ENCODE measurements at places on chromosomes 5 and 9.
A peak's percentile ranks its signal among the peaks of the same experiment; 100 is the strongest.

- DNase-seq, result no peak
Measured at GRCh38 chr5:127961763-127962145, 121.8 kb upstream of the SLC12A2 start.

DNA sequence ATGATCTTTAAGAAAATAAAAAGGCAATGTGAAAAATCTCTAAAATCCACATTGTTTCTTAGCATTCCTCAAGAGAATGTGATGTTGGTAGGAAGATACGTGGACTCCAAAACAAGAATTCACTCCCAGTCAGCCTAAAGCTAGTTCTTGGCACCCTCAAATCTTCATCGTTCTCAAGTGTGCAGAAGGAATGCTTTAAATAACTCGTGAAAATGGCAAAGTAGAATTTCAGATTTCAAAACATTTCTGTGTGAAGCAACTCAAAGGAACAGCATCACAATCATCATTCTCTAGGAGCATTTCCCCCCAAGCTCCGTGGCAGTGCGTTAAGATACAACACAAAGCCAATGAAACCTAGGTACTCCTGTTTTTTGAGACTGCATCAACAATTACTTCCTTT lies 185.1 kb upstream of the DMAC1 start:
- DNase-seq, result no peak

DNA sequence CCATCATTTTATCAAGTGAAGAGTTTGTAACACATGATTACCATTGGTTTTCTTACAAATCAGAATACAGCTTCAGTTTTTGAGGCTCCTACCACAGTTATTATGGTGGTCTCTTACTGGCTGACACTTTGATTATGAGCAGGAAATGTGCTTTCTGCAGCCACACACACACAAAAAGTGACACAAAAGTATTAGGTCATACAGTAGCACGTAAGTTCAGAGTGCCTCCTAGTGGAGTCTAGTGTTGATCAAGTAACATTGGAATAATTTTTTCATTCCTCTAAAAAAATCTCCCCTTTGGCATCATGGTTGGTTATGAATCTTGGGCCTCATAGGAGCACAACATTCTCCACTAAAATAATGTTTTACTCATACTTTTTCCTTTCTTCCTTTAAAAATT lies 37.6 kb downstream of the PAM start:
- peak; percentile 6 for DNase-seq

GRCh38 chr5:148163345-148163744 lies 5.0 kb upstream of the SPINK14 start:
- no peak for DNase-seq

GRCh38 chr5:5793242-5794117 lies 371.0 kb downstream of the ICE1 start:
- no peak for DNase-seq

GRCh38 chr9:11319538-11319937 lies 706.7 kb upstream of the PTPRD start:
- DNase-seq, result no peak

GRCh38 chr5:172142709-172143215 lies 45.3 kb downstream of the STK10 start:
- DNase-seq, result no peak

DNA sequence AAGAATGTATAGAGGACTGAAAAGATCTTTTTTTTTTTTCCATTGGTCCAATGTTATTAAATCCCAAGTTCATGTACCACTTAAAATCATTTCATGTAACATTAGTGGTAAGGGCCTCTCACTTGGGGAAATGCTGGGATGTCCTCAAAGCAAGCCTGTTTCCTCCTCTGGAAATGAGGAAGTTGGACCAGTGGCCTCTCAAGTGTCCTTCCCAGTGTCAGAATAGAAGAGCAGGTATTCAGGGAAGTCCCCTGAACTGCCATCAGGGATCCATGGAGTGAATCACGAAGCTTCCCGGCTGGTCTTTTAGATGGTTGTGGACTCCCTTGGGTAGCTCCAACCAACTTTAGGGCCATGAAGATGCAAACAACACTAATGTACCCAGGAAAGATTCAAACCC lies 55.2 kb upstream of the AFAP1L1 start:
- DNase-seq, result no peak

GRCh38 chr9:17509151-17509550 lies 69.7 kb upstream of the SH3GL2 start:
- DNase-seq, result no peak

DNA sequence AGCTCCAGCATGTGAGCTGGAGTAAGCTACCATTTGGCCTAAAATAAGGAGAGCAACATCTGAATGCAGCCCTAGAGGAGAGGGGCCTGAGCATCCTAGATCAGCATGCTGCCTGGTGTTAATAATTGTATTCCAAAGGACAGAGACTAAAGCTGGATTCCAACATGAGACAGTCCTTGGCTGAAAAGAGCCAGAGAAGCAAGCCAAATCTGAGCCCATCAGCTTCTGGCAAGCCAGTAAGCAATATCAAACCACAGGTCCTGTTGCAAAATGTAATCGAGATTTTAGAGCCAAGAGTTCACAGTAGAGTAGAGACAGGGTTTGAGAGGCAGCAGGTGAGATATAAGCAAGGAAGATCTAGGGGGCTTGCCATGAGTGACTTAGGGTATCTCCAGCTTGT lies 42.3 kb upstream of the DMAC1 start:
- no peak for DNase-seq

- DNase-seq, result no peak
Measured at GRCh38 chr9:86687788-86688187, 259.5 kb downstream of the GAS1 start.

DNA sequence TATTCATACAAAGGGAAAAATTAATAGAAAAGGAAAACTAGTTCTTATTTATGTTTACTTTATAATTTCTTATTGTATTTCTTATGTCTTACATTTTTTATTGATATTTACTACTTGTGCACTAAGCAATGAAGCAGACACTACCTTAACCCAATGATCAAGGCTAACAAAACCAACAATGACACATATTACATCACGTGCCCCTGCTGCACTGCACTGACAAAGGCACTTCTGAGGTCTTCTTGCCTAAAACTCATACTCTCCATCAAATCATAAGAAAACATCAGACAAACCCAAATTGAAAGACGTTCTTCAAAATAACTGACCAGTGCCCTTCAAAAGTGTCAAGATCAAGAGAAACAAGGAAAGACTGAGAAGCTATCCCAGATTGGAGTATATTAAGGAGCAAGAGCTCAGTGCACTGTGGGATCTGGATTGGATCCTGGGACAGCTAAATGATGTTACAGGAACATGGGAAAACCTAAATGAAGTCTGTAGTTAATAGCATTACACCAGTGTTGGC lies 230.9 kb downstream of the AUH start:
- DNase-seq, result no peak

DNA sequence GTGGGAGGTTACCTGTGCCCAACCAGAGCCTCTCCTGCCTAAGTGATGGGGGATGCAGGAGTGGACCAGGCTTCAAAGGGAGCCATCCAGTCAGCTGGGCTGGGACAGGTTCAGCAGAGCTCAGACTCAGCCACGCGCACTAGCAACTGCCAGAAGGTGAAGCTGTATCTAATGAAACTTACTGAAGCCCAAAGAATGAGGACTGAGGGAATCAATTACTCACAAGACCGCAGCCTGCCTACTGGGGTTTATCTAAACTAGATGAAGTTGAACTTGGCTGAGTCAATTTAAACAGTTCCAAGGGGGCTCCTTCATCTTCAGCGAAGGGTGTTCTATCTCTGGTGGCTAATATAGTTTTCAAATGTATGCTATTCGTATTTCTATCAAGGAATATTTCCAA lies 11.4 kb downstream of the HAND1 start:
- no peak for DNase-seq

GRCh38 chr5:4941161-4941560 lies 199.0 kb upstream of the ADAMTS16 start:
- no peak for DNase-seq

DNA sequence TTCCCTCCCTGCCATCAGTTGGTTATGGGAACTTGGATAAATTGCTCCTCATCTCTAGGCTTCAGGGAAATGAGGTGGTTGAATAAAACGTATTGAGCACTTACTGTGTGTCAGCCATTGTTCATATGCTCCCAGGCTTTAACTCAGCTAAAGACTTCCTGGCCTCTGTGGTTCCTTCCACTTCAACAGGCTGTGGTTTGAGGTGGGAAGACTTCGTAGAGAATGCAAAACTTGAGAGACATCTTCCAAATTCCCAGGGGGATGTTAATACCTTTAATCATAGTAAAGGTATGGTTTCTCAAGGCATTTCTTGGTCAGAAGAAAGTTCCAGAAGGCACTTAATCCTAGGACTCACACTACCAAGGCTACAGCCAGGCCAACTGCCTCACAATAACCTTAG lies 1.5 kb upstream of the GPX3 start:
- no peak for DNase-seq

DNA sequence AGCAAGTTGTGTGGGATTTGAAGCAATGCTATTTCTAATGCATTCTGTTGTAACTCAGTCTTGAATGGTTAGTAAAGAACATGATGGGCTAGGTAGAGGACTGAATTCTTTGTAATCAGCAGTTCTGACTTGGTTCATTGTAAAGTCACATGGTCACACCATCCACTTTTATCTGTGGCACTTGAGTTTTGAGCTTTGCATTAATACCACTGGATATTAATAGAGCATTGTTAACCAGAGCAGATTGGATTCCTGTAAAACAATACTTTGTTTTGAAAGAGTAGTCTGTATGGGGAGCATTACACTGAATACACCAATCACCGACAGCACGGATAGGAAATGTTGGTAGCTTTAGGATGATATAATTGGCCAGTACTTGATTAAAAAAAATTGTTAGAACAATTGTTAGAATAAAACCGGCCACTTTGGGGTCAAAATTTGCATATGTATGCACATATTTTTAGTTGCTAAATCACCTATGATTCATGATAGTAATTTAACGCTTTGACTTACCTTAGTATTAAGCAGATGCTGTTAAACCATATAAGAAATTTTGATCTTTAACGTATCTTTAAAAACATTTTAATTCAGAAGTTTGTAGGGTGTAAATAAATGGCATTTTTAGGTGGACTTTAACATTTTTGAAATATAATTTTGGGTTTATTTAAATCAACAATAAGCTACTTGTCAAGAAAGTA lies 17.4 kb downstream of the SLC12A2 start:
- DNase-seq, result no peak

DNA sequence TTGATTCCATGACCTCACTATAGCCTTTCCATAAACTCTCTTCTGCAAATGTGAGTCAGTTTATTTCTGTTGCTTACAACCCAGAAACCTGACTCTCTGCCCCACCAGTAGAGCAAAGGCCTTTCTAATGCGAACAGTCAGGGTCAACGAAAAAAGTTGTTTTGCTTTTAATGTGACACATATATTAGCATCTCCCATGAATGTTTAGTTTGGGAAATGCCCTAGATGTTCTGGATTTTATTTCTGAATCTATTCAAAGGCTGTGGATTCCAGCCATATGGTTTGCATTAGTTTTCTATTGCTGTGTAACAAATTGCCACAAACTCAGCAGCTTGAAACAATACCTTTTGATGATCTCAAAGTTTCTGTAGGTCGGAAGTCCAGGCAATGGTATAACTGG lies 193.5 kb downstream of the GNA14 start:
- no peak for DNase-seq

DNA sequence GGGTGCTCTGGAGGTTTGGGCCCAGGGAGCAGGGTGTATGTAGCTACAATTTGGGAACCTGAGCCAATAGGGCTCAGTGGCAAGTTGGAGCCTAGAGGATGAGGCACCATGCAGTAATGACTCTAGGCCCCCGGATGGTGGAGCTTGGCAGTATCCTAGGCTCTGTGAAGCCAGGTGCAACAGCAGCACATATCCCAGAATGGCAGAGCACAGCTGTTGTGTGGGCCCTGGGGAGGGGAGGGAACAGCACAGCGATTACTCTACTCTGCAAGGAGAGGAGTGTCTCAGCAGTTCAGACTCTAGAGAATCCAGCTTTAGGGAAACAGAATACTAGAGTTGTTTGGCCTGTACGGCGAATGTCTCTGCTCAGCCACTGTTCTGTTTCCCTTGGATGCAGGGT lies 56.1 kb downstream of the LRRTM2 start:
- DNase-seq, result no peak

DNA sequence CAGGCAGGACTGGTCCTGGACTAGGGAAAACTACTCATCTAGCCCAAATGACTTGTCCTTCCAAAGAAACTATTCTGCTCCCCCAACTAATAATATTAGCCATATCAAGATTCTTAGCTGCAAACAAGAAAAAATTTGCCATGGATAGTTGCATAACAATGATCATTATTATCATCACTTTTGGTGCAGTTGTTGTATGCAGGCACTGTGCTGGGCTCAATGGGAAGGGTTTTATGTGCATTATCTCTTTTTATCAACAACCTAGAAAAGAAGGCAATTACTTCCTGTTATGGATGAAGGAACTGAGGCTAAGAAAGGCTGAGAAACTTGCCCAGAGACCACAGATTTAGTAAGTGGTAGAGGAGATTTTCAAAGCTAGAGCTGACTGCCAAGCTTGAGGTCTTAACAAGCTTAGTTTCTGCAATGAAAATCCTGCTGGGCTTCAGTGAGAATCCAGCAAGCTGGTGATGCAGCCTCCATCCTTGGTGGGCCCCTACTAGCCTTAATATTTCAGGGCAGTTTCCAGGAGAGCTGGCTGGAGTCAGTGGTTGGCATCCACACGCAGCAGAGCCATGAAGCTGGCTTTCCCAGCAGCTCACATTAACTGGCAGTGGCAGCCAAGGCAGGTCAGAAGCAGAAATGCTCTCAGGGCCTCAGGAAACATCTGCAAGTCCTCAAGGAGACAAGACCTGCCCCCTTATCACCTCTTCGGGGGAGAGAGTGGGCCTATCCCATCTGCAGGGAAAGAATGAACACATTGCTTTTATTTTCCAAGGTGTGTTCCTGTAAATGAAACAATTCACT lies 20.5 kb upstream of the MEGF9 start:
- DNase-seq, result no peak

- DNase-seq, result peak; percentile 78
Measured at GRCh38 chr9:74760031-74760700, 127.6 kb downstream of the TRPM6 start.

DNA sequence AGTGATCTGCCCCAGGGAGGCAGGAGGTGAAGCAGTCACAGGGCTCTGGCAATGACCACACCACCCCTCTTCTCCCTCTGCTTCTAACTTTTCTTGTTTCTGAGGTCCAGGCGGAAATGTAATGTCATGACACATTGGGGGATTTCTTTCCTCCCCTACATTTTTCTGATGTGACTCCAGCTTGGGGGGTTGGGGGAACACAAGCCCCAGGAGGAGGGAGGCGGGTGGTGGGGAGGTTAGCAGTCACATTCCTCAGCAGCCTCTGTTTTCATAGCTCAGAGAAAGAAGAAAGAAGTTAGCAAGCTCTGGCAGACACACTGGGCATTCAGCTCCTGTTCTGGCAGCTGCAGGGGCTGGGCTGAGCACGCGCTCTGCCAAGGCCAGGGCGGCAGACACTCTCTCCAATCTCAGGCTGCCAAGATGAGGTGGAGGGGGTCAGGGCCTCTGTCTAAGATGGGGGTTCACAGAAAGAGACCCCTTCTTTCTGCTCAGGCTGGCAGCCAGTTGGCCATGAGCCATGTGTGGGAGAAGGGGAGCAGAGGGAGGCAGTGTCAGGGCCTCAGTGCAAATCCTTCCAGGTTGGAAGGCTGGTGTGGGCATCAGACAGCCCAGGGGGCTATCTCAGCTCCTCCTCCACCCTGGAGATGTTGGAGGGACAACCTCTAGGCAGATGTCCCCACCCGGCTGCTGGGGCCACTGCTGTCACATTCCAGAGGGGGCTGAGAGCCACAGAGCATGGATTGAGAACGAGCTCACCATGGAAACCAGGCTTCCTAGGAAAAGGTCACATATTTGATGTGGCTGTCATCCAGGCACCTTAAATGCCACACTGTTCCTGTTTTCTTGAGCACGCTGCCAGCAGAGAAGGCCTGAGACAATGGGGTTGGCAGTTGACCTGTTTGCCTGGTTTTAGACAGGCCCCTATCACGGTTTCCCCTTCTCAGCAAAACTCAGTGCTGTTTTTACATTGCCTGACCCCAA lies 20.1 kb upstream of the PFDN1 start:
- DNase-seq, result no peak

- no peak for DNase-seq
Measured at GRCh38 chr5:170284231-170284630, 13.3 kb downstream of the LCP2 start.
